ENCODE measurements at places on chromosomes 1 and 21. TPM values are rescaled to one million over a fixed set of nuclear protein-coding genes. Genes with fewer than 3 reads are reported as not detected.

Gene S100A1
- polyA plus RNA-seq: 1.3 TPM

Gene IGSF3
- 8.8 TPM for polyA plus RNA-seq

Gene ANXA9
- 8.8 TPM for polyA plus RNA-seq

Gene SPRR2E
- not detected for polyA plus RNA-seq

Gene PLA2G2C
- not detected for polyA plus RNA-seq

Gene GNB1
- 175 TPM for polyA plus RNA-seq

Gene GJB5
- polyA plus RNA-seq: 0.85 TPM

Gene ATP1A4
- polyA plus RNA-seq: 0.45 TPM
